Hepatic stellate cell (primary cell): ENCODE measurements at places on chromosomes 6 and 20.

- no peak for DNase-seq
Observed at GRCh38 chr6:72559067-72559466, 62.8 kb upstream of the KCNQ5 start.

DNA sequence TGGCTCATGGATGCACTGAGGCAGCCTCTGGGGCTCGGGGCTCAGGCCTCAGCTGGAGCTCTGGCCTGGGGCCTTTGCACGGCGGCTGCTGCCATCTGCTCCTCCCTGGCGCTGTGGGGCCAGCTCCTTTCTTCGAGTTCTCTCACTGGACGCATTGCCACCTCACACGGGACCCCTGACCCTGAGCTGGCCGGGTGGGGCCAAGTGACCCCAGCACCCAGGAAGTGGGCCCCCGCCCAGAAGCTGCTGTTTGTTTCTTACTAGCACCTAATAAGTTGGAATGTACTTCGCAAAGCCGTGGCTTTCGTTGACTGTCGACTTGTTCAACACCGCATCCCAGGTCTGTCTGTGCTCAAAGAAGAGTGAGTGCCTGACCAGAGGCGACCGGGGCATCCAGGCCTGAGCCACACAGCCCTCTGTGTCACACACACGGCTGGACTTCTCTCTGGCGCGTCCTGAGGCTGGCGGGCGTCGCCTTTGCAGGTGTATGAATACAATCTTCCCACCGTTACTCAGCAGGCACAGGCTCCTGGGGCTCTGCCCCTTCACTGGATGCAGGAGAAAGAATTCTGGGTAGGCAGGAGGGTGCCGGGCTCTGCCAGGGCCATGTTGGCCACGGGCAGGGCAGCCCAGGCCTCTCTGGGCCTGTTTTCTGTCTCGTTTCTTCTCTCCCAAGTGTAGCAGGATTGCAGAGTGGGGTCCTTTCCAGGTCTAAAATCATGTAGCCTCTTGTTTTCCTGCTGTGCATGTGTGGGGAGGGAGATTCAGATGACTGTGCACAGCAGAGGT, 112.9 kb downstream of the DLL1 start:
- no peak for DNase-seq

DNA sequence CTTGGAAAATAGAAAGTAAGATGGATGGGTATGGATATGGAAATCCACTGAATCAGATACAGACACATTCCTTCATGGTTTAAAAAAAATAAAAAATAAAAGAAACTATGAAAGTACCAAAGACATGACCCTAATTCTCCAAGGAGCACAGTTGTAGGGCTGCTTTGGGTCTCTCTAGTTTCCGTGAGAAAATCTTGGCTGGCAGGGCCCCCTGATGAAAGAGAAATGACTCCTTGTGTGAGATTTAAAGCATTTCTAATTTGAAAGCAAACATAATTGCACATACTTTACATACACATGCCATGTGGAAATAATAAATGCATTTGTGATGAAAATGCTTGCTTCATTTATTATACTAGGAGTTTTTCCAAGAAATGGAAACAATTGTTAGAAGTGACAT, 593.9 kb upstream of the BTBD3 start:
- no peak for DNase-seq

DNA sequence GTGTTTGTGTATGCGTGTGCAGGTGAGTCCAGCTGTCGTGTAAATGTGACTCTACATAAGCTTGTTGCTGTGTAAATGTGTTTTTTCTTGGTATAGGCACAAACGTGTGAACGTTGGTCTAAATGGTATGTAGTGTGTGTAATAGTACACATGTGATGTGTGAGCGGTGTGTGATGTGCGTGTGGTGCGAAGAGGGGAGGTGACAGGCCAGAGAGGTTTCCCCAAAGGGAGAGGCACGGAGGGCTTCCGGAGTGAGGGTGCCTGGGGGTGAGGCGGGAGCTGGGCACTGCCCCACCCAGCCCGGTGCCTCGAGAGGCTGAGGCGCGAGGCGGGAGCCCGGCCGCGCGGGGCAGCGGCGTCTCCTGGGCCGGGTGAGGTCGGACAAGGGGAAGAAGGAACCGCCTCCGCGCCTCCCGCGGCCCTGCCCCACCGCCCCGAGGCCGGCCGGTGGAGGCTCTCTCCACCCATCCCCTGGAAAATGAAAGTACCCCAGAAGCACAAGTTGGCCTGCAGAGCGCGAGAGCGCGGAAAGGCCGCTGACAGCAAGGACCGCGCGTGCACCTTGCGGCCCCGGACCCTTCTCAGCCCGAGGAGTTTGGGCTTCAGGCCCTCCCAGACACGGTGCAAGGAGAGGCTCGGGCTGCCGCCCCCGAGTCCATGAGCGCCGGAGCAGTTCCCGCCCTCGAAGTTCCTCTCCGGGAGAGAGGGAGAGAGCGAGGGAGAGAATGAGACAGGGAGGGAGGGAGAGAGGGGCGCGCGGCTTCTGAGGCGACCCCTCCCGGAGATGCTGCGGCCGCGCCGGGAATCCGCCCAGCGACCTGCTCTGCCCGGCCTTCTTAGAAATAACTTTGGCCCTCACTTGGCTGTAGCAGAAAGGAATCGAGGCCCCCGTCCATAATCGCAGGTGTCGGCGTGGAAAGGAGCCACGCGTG, 43.2 kb upstream of the OSTM1 start:
- DNase-seq, result peak; percentile 50

- peak; percentile 9 for DNase-seq
Observed at GRCh38 chr6:14354919-14355572, 237.5 kb downstream of the CD83 start.

DNA sequence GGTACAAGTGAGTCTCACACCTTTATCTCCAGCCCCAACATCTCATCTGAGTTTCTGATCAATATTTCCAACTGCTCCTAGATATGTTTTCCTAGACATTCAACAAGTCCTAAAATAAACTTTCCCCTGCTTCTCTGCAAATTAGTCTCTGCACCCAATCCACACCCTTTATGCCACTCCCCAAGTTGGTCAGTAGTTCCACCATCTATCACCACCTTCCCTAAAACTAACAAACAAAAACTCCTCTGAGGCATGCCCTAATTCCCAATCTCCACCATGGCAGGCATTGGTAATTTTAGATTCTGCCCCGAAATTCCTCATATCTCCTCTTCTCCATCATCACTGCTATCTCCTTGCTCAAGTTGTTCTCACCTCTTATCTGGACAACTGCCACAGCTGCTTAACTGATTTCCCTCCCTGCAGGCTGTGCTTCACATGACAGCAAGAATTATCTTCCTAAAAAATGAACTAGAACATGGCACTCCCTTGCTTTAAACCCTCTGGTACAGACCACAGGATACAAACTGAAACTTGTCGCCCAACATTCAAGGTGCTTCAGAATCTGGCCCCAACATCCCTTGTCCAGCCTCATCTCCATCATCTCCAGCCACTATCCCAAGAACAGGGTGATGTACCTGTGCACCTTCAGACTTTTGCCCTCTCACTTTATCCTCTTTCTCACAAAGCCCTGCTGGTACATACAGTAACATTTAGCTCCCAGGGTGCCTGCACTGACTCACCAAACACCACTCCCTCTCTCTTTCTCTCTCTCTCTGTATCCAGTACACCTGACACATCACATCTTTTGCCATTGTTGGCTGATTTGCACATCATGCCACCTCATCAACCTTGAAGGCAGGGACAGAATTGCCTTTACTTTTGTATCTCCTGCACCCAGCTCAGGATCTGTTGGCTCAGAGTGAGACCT, 55.5 kb downstream of the ZHX3 start:
- no peak for DNase-seq

DNA sequence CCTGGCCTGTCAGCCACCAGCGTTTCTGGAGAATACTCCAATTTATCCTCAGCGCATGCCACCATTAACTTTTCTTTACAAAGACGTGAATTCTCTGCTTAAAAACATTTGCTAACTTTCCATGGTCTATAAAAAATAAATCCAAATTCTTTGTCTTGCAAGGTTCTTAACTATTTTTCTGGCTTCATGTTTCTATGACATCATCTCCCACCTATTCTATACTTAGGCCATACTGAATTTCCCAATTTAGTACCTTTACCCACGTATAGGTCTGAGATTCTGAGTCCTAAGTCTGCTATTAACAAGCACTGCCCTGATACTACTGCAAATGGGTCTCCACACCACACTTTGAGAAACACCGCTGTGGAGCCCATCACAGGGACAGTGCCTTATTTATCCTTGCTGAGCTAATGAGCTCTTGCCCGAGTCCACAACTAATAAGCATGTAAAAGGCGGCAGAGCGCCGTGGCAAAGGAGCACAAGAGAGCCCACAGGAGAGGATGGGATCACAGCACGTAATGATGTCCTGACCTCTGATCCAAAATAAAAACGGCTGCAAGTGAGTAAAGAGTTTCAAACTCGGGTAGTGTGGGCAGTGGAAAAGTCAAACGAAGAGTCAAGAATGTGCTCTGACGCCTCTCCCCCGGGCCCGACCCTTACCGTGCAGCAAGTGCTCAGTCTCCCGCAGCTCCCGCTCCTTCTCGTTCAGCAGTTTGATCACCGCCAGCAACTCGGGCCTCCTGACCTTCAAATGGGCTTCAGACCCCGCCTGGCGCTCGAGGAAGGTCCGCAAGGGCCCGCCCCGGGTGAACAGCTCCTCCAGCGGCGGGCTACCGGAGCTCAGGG, 519 bp downstream of the MTRF1L start:
- no peak for DNase-seq

DNA sequence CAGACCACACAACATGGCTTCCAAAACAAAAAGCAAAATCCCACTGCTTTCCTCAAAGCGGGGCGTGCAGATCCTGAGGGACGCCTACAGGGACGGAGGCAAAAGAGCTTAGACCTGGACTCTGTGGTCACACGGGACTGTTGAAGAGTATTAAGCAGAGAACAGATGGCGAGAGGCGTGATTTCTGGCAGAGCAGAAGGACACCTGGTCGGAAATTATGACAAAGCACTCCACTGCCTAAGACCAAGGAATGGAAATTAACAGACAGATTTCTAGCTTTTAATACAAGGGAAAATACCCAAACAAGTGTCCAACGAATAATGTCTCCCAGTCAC, 15.4 kb downstream of the CST7 start:
- DNase-seq, result no peak

GRCh38 chr6:37779111-37779800, 40.3 kb upstream of the ZFAND3 start:
- DNase-seq, result no peak

GRCh38 chr6:125562156-125562555, 187.3 kb upstream of the HEY2 start:
- no peak for DNase-seq

GRCh38 chr6:91240878-91241603, 654.2 kb upstream of the MAP3K7 start:
- no peak for DNase-seq

- no peak for DNase-seq
Observed at GRCh38 chr20:56467968-56468315, 485 bp upstream of the RTF2 start.

DNA sequence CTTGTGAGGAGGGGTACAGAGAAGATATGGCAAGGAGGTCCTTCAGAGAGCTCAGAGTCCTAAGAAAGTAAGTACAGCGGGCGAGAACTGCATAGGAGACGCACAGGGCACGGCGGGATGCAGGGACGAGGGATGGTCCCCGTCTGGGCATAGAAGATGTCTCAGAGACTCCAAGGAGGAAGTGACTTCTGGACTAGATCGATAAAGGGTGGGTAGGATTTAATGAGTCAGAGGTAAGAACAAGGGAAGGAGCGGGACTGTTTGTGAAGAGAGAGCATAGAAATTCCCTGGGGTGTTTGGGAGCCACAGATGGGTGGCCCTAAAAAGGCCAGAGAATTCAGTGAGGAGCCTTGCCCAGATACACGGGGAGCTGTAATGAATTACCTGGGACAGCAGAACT, 69.1 kb downstream of the FAM120B start:
- DNase-seq, result no peak

DNA sequence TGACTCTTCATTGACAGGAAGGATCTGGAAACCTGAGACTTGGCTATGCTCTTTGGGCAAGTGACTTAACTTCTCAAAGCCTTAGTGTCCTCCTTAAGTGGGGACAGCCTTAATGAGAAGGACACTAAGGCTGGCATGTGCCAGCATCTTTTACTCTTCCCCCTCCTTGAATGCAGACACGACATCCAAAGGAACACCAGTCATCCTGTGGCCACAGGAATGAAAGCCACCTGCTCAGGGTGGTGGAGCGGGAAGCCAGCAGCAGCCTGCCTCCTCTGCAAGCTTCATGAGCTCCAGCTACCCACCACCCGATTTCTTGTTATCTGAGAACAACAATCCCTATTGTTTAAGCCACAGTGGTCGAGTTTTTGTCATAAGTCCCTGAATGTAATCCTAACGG, 44.5 kb downstream of the TMEM14B start:
- DNase-seq, result no peak
